ENCODE measurements at places on chromosomes 11 and 22. TPM values are rescaled to one million over a fixed set of nuclear protein-coding genes. Genes with fewer than 3 reads are reported as not detected.

Gene GGTLC2
- not detected for total RNA-seq

GRCh38 chr11:29027436-29027835, 919.2 kb downstream of the METTL15 start:
- no peaks in the 10 kb centered on the region for H3K4me1 ChIP-seq
- H3K27ac ChIP-seq, result no peak overlapping the region
- no peaks in the 10 kb centered on the region for H3K36me3 ChIP-seq
- no peak overlapping the region for H3K4me3 ChIP-seq
- DNase-seq, result no peak

Gene BAIAP2L2
- 1.2 TPM for total RNA-seq

GRCh38 chr22:35538801-35539321, 1.8 kb upstream of the RASD2 start:
- H3K36me3 ChIP-seq, result no peaks in the 10 kb centered on the region
- DNase-seq, result no peak
- H3K27me3 ChIP-seq, result peaks cover 17% of the 10 kb centered on the region
- H3K27ac ChIP-seq, result no peak overlapping the region

GRCh38 chr11:9396310-9396709, 11.9 kb downstream of the IPO7 start:
- DNase-seq, result no peak
- no peak overlapping the region for H3K27ac ChIP-seq
- H3K36me3 ChIP-seq, result no peaks in the 10 kb centered on the region

DNA sequence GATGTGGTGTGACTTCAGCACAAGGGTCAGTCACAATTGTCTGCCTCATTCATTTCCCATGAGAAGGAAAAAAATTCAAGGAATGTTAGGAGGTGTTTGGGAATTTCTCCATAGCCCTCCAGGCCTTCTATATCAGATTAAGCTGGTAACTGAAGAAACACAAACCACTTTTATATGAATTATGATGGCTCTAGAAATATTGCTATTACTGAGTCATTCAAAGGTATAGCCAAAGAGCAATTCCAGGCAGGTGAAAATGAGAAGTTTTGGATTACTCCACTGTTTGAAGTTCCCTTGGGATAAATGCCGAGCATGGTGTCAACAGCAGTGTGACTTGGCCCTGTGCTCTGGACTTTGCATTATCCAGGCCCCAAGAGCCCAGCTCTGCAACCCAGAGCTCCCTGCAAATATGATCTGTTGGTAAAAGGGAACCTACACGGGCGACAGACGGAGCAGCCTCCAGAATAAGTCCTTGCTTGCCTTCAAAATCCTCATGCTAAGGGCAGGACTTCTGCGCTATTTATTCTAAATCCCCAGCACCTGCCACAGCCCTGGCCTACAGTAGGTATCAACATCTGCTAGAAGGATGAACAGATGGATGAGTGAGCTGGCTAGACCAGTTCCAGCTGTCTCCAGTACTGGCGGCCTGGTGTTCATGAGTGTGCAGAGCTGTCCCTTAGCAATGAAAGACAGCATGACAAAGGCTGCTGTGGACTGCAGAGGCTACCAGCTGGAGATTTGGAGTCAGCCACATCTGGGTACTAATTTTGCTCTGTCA, 67.5 kb upstream of the ZBED5 start:
- H3K27ac ChIP-seq, result no peak overlapping the region
- H3K27me3 ChIP-seq, result peaks cover 22% of the 10 kb centered on the region
- H3K36me3 ChIP-seq, result no peaks in the 10 kb centered on the region
- no peak overlapping the region for H3K4me3 ChIP-seq
- peaks cover 2% of the 10 kb centered on the region for H3K4me1 ChIP-seq

GRCh38 chr11:44307340-44308099, 2.4 kb downstream of the ALX4 start:
- no peak overlapping the region for H3K4me3 ChIP-seq
- H3K27me3 ChIP-seq, result peaks cover 22% of the 10 kb centered on the region
- no peaks in the 10 kb centered on the region for H3K36me3 ChIP-seq
- no peak for DNase-seq

- no peaks in the 10 kb centered on the region for H3K36me3 ChIP-seq
- H3K4me1 ChIP-seq, result no peaks in the 10 kb centered on the region
- H3K4me3 ChIP-seq, result no peak overlapping the region
Measured at GRCh38 chr11:45158891-45159605, 12.6 kb downstream of the PRDM11 start.

Gene RPS6KA4
- total RNA-seq, result 32.7 TPM

Gene OTOG
- total RNA-seq, result not detected

Gene IGLL1
- total RNA-seq, result not detected

Measured in CD4-positive, CD25-positive, alpha-beta regulatory T cell (primary cell).